HepG2 (cell line): ENCODE measurements at places on chromosomes 1 and 21.
A peak's percentile ranks its signal among the peaks of the same experiment; 100 is the strongest.

DNA sequence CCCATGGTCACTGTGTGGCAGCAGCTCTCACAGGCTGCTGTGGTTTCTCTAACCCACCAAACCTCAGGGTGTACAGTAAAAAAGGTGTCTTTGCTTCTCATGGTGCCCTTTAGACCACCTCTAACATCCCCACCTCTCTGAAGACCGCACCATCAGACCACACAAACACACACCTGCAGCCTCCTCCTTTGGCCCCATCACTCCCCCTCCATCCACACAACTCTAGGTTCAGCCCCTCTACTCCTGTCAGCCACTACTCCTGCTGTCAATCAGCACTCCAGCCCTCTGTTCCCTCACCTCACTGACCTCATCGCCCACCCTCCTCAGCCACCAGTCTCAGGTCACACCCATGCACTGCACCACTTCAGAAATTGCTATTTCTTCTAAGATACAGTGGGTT is 7.5 kb downstream of the ZNF692 start:
- DNase-seq: no peak

- DNase-seq: no peak
Measured at GRCh38 chr1:13733711-13734110, 33.7 kb downstream of the PRDM2 start.

GRCh38 chr1:158058237-158058985 is 65.0 kb downstream of the KIRREL1 start:
- no peak for DNase-seq

DNA sequence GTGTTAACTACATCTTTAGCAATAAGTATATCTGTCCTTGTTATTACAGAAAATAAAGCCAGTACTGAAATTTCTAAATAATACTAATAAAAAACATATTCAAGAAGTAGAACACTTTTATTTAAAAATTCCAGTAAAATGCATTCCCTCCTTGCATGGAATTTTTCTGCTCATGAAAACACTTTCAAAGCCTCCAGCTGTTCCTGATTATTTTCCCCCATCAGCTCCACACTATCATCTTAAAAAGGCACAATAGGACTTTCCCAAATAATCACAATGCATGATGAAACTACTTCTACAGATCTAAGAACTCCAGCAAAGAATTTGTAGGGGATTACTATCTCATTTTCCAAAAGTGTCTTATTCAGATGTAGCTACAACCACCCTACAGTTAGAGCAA is 162.6 kb upstream of the USP25 start:
- no peak for DNase-seq

DNA sequence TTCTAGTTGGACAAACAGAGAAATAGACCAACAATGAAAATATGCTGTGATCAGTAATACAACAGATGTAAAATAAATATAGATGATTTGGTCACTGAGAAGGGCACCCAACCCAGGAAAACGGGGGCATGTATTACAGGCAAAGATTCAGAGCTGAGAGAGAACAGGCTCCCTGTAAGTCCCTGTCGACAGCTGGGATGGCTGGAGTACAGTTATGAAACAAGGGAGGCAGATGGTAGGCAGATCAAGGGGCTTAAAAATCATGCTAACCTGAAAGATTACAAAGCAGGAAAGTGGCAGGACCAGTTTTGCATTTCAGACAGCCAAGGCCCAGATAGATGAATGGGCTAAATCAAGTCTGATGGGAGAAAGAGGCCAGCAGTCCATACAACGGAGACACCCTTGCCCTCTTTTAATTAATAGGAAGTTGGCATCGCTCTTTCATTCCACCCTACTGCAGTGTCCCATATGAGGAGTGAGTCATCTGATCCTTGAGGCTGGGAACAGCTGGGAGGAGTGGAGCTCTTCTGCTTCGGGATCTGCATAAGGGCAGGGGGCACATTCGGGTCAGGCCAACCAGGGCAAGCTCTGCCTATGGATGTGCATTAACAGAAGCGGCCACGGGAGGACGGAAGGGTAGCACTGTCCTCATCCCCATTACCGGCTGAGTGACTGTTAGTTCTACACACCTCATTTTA is 171.1 kb downstream of the DAB1 start:
- DNase-seq: no peak

- no peak for DNase-seq
Measured at GRCh38 chr1:221712776-221713431, 29.0 kb downstream of the DUSP10 start.

- no peak for DNase-seq
Measured at GRCh38 chr1:233503366-233503954, 110.4 kb upstream of the KCNK1 start.

DNA sequence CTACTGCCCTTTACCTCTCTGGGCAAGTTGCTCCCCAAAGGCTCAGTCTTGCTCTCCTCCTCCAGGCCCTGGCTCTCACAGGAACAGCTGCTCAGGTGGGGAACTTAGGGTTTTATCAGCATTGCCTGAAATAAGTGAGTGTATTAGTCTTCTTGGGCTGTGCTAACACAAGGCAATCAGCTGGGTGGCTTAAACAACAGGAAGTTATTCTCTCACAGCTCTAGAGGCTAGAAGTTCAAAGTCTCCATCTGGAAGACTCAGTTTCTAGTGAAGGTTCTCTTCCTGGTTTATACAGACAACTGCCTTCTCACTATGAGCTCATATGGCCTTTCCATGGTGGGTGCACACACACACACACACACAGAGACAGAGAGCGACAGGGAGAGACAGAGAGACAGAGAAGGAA is 2.8 kb upstream of the CD1C start:
- DNase-seq: no peak

DNA sequence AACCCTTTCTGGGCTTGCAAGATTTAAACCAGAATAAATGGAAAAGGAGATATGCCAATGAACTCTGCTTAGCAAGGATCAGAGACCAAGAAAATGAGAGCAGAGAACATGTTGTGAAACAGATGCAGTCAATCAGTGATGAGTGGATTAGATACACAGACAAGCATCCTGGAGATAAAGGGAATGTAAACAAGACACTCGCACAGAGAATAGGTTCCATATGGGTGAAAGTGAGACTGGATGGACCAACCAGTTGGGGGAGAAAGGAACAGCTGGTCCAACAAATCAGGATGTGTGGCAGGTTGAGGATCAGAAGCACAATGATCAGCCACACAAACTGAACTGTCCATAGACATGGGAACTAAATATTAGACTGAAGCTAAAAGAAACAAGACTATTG is 338.2 kb downstream of the ASTN1 start:
- no peak for DNase-seq

DNA sequence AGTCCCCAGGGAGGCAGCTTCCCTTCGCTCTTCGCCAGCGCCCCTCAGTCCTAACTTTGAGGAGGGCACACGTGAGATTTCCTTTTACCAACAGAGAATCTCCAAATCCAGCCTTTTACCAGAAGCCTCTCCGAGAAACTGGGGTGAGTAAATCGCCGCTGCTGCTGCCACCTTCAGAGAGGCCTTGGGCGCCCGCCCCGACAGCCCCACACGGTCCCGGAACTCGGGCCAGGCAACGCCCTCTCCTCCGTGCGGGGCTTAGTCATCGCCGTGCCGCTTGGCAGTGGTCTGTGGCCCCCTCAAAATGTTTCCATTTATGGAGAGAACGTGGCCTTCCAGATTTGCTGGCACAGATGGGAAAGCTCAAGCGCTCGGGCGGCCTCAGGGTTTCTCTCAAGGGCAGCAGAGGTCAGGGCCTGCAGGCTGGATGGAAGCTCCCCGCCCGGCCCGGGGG is 41.4 kb upstream of the COL6A2 start:
- DNase-seq: no peak

- peak; percentile 46 for DNase-seq
Measured at GRCh38 chr1:203342192-203342940, 8.6 kb downstream of the FMOD start.

GRCh38 chr1:47181095-47181954 is 8.5 kb downstream of the PDZK1IP1 start:
- no peak for DNase-seq

GRCh38 chr1:177739780-177740179 is 230.1 kb downstream of the SEC16B start:
- no peak for DNase-seq

- DNase-seq: no peak
Measured at GRCh38 chr1:46937270-46937669, 4.0 kb downstream of the CYP4A11 start.

DNA sequence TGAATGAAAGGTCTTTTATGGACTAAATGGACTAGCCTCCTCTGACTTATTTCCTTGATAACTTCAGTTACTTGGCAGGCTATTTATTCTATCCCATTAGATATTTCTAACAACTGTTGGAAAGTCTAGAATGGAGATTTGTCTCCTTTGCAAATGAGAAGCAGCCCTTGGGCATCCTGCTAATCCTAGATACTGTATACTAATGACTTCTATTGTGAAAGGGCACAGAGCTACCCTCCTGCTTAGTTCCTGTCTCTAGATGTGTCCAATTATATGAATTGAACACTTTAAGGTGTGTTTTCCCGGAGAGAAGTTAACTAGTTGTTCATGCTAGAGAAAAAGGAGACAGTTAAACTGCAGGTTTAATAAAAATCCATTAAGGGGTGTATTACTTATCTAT is 10.2 kb upstream of the NCMAP start:
- no peak for DNase-seq
